MCF 10A (cell line): ENCODE measurements at places on chromosomes 6 and 20.

- DNase-seq, result peak; percentile 83
These were observed 27.9 kb upstream of the SYNCRIP start for GRCh38 chr6:85670573-85670972.

DNA sequence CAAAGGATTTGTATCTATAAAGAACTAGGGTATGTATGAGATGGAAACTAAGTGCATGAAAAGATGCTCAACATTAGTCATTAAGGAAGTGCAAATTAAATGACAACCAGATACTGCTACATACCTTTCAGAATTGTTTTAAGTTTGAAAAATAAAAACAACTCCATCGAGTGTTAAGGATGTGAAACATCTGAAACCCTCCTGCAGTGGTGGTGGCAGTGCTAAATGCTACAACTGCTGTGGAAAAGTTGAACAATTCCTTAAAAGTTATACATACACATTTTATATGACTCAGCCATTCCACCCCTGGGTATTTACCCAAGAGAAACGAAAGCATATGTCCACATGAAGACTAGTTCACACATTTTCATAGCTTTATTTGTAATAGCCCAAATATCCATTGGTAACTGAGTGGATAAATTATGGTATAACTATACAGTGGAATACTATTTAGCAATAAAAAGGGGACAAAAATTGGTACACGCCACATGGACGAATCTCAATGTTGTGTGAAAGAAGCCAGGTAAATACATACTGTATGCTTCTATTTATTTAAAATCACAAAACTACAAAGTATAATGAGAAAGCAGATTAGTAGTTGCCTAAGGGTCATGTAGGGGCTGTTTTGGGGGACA is 10.6 kb downstream of the ARMH2 start:
- no peak for DNase-seq

GRCh38 chr20:23331450-23332350 is 18.9 kb upstream of the NXT1 start:
- no peak for DNase-seq

DNA sequence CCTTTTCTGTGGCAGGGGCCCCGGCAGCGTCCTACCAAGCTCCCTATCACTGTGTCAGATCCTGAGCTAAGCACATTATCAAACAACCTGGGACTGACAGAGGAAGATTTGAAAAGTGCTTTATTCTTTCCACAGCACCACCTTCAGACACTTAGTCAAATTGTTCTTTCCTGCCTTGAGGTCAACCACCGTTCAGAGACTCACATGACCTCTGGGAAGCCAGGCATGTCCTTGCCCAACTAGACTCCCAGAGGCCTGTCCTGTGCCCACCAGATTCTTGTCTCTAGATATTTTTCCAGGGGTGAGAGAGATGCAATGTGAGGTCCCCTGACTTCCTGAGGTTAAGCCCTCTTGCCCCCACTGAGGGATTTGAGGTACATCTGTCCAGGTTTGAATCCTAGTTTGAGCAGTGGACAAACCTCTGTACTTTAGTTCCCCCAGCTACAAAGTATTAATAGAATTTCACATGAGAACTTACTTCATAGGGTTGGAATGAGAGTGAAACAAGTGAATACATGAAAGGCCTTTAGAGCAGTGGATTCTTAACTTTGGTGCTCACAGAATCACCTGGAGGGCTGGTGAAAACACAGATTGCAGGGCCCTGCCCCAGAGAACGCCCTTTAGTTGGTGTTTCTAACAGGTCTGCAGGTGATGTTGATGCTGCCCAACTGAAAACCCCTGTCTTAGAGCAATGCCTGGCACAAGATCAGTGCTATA is 179.8 kb downstream of the CLIC5 start:
- no peak for DNase-seq

DNA sequence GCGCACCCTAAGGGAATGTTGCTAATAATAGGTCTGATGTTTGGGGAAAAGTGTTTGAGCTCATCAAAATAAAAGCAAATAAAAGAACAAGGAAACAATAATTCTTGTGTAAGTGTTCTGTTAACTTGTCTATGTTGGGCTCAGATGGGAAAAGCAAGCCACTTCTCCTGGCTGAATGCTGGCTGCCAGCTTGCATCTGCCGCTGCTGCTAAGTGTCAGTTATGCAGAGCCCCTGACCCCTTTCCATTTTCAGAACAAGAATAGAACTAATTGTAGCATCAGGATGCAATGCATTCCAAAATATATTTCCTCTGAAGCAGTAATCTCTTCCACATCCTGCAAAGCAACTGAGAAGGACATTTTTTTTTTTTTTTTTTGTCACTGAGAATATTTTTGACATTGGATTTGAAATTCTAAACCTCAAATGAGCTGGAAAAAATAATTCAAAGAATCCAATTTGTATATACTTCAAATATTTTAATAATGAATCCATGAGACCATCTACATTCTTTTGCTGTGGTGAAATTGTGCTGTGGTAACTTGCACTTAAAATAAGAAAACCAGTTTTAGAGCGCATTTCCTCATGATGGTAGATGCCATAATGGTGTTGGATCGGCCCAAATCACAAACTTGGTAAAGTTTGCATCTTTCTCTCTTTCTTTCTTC is 43.9 kb upstream of the DEK start:
- DNase-seq, result no peak

DNA sequence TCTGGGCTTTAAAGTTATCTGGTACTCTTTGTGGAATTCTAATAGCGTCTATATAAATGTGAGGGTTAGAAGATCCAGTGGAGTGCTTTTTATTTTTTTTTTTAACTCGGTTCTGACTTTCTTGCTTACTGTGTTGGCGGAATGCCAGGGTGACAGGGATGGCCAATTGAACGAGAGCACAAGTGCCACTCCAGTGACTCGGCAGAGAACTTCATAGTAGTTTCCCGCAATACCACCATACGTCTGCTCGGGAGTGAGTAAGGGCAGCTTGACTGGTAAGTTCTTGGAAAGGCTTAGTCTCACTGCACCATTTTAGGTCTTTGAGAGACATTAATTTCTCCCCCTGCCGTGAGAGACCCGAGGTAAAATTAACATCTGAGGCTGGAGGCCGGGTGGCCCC is 49.4 kb upstream of the TULP1 start:
- DNase-seq, result no peak

DNA sequence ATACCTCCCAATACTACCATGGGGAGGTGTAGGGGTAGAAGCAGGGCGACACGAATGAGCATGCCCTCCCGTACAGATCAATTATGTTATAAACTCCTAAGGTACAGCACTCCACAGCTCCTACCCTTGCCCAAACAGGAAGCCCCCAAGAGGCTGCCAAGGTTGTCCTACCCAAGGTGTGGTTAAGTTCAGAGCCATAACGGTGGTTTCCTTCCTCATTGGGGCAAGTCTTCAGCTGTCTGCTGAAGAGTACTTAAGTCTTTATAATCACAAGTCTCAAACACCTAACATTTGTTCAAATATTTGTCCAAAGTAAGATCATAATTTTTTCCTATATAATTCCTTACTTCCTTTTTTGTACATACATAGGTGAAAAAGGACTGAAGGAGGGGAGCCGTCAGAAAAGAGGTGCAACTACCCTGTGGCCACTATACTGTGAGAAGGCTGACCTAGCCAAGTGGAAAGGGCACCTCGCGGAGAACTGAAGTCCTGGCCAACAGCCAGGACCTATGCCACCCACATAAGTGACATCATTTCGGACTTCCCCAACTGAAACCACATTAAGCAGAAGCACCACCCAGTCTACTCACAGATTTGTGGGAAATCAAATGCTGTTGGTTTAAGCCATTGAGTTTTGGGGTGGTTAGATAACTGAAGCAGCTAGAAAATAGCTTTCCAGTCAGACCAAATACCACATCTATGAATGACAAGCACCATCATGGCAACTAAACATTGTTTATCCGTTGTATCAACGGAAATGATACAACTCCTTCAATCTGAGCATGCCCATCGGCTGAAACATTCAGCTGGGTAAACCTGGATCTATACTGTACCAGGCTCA is 2.9 kb upstream of the RAB22A start:
- peak; percentile 85 for DNase-seq

DNA sequence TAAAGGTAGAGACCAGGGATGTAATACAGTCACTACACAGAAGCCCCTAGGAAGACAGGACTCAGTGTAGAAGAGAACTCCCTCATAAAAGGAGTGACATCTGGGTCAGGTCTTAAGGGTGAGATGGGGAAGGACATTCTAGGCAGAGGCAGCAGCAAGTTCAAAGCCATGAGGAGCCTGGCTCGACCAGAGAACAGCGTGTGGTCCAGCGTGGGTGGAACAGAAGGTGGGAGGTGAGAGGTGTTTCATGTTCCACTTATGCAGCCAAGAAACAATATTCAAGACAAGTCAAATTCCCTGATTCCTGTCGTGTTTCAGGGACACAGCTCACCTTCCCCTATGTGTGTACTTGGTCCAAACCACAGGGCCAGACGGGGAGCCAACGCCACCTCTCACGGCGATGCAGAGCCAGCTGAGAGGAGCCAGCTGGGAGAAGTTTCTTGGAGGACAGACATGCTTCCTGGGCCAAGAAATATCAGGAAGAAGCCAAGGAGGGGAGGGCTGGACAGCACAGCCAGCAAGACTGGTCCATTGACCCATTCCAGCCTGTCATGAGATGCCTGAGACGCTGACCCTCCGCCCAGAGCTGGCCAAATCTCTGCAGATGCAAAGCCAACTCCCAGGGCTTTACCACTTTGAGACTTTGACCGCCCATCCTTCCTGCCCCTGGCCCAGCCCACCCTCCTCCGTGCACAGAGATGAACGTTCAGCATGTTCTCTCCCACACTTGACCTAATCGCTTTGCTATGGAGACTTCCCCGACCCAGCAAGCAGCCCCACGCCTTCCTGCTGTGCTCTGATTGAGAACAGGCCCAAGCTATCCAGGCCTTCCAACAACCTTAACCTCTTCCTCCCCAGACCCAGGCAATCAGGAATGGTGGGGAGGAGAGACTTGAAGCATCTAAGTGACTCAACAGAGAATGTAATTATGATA is 113.8 kb downstream of the PRND start:
- no peak for DNase-seq

DNA sequence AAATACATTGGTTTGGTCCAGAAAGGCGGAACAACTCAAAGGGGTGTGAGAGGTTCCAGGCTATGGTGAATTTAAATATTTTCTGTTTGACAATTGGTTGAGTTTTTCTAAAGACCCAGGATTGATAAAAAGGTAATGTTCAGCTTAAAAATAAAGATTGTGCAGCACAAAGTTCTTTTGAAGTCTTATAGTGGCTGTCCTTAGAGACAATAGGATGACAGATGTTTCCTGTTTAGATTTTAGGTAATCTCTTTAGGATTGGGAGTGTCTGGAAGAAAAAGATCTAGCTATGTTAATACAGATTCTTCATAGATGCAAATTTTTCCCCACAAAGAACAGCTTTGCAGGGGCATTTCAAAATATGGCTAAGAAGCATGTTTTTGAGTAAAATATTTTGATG is 119.7 kb downstream of the GRIK2 start:
- DNase-seq, result no peak

GRCh38 chr6:13177664-13178063 is 150.7 kb downstream of the TBC1D7 start:
- DNase-seq, result no peak

GRCh38 chr20:15976047-15976736 is 597.1 kb downstream of the KIF16B start:
- DNase-seq, result no peak

- DNase-seq, result no peak
These were observed 19.9 kb downstream of the SMPDL3A start for GRCh38 chr6:122809001-122809400.

- DNase-seq, result no peak
These were observed 23.4 kb downstream of the CAP2 start for GRCh38 chr6:17416806-17417205.

DNA sequence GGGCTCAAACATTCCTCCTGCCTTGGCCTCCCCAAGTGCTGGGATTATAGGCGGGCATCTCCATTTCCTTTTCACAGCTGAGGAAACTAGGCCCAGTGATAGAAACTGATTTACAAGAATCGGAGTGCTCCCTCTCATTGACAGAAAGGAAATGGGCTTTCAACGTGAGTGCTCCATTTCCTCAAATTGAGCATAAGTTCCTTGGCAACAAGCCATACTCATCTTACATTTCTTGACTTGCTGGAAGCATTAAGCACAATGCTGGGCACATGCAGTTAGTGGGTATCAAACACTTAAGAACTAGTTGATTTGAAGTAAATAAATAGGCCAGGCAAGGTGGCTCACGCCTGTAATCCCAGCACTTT is 54.7 kb downstream of the FGD2 start:
- DNase-seq, result no peak

DNA sequence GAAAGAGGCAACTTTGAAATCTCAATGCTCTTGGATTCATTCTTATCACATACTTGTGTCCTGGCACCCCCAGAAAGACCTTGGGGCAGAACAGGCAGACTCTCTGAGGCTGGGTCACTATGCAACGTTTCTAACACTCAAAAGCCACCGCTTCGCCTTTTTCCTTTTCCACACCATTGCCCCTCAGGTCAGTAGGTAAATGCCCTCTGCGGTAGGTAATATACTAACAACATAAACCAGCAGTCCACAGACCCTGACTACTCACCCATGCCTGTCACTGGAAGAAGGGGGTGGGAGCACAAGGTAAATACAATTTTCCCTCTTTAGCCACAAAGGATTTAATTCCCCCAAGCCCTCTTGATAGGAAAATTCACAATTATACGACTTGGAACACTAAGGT is 6.5 kb upstream of the SPTLC3 start:
- no peak for DNase-seq

DNA sequence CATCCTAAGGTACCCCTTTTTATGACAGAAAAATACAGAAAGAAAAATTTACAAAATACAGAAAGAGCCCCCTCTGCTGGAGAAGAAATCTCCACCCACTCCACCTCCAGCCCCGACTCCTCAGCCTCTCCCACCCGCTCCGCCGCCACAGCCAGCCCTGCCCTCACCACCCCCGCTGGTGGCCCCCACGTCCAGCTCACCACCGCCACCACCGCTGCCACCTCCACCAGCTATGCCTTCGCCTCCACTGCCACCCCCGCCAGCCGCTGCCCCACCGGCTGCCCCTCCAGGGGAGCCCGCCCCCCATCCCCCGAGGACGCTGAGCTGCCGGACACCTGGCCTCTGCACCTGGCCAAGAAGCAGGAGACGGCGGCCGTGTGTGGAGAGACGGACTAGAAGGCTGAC is 17.7 kb downstream of the WFDC2 start:
- no peak for DNase-seq

DNA sequence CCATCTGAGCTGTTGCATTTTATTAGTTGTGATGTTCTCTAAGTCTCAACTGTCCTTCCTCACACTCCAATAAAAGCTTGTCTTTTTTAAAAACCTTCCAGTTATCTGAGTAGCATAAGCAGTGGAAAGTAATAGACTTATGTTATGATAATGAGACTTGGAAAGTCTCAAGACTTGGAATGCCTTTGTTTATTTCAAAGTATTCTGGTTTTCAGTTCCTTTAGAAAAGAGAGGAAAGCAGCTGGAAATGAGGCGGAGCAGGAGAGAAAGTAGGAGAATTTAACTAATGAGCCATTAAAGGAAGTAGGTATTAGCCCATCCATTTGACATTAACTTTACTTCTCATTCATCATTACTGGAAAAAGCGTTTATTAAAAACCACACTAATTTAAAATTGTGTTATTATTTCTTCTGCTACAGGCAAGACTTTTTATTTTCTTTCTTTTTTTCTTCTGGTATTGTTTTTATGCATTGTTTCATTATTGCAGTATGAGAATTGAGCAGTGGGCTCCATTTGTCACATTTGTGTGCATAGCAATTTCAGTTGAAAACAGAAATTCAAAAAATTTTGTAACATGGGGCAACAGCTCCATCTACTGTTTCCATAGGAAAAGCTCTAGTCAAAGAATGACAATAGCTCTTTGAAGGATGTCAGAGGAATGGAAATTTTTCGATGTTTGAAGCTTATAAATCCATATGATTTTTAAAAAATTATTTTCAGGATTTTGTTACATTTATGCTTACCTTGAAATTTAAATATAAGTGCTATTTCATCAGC is 194.8 kb downstream of the COL9A1 start:
- DNase-seq, result peak; percentile 33
